Astrocyte of the cerebellum (primary cell): ENCODE measurements at places on chromosomes 16 and 17.

DNA sequence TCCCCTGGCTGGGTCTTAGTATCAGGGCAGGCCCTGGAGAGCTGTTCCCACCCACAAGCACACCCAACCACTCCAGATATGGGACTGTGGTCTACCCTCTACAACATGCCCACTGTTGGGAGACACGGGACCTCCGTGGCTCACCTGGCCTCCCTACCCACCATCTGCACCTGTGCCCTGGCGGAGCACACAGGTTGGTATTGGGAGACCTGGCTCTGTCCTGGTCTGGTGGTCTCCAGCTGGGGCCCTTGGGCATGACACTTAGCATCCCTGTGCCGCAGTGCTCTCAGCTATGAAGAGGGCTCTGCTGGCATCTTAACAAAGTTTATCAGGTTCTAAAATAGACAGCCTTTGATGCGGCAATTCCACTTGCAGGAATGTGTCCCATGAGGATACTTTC is 5.8 kb downstream of the C16orf95 start:
- DNase-seq: no peak

DNA sequence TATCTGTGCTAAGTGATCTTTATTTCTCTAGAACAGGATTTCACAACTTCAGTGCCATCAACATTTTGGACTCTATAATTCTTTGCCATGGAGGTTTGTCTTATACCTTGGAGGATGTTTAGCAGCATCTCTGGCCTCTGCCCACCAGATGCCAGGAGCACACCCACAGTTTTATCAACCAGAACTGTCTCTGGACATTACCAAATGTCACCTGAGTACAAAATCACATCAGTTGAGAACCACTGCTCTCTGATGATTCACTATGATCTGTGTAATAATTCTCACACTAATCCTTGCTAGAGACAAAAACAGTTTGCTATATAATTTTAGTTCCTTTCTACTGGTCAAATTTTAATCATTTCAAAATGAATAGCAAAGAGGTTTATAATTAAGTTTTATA is 102.8 kb upstream of the AMZ2 start:
- DNase-seq: no peak

GRCh38 chr17:64491034-64491860 is 5.6 kb downstream of the POLG2 start:
- no peak for DNase-seq

- no peak for DNase-seq
Observed at GRCh38 chr17:55612691-55613141, 101.5 kb upstream of the SMIM36 start.

DNA sequence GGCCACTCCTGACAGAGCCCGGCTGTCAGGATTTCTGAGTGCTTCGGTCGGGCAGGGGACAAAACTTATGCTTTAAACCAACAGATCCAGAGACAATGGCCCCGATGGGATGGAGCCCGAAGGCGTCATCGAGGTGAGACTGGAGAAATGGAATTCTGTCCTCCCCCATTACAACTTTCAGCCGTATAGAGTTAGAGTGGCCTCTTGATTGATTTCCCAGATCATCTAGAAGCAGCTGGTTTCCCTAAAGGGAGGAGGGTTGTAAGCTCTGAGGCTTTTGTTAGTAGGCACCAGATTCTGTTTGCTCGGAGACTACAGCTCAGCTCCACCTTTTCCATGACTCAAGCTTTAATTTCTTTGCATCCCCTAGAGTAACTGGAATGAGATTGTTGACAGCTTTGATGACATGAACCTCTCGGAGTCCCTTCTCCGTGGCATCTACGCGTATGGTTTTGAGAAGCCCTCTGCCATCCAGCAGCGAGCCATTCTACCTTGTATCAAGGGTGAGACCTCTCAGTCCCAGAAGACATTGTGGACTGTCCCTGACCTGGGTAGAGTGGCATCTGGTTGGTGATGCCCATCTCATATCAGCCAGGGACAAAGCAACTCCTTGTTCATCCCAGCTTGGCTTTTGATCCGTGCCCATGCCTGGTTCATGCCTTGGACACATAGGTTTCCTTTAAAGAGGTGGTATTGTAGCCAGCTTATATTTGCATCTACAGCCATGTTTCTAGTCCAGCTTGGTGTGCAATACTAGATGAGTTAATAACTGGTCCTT is 5.1 kb upstream of the CD68 start:
- DNase-seq: no peak

DNA sequence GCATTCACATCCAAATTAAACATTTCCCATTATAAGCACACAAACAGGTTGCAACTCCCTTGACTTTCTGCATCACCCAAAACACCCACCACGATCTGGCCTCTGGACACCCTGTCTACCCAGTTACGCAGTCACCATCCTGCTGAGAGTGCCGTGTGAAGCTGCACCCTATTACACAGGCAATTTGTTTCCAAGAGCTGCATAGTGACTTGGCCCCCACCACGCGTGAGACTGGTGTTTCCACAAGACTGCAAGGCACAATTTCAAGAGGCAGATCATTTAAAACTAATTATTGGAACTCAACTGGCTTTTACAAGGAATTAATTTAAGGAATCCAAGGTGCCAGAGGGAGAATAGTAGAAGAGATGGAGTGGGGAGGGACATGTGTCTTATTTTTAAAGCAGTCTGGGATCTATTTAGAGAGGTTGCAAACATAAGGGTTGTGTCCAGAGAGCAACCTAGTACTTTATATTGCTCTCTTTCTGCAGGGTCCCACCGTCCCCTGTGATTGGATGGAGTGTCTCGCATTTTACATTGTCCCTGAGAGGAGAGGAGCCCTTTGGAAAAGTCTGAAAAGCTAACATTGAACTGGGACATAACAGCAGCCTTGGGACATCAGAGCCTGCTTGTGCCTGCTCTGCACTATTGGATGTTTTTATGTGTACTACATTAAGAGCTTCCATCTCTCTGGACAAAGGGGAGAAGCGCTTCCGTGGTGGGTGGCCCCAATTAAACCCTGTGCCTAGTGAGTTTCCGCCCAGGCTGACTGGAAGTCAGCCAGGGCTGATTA is 8.7 kb upstream of the ADAMTS18 start:
- DNase-seq: no peak
